ENCODE measurements at places on chromosomes 11 and 22.

DNA sequence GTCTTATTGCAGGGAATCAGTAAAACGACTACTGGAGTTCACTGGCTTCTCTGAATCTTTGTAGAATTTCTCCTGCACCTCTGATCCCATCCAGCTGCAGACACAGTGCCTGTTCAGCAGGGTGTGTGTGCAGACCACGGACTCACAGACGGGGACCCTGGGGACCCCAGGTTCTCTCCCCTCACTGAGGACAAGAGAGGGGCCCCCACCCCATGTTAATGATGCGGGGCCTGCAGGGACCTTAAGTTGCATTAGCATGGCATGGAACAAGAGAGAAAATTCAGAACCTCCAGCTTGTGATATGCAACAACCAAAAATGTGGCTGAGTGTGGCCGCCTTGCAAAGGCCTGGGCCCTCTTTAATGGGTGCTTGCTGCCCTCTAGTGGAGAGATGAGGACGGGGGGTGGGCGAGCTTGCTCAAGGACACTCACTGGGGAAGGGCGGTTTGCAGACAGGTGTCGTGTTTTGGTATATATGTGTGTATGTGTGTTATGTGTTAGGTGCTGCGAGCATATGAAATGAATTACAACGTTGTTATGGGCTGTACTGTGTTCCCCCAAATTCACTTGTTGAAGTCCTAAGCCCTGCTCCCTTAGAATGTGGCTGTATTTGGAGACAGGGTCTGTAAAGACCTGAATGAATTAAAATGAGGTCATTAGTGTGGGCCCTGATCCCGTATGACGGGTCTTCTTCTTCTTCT is 84.4 kb upstream of the SEPTIN5 start:
- DNase-seq: peak; percentile 36

DNA sequence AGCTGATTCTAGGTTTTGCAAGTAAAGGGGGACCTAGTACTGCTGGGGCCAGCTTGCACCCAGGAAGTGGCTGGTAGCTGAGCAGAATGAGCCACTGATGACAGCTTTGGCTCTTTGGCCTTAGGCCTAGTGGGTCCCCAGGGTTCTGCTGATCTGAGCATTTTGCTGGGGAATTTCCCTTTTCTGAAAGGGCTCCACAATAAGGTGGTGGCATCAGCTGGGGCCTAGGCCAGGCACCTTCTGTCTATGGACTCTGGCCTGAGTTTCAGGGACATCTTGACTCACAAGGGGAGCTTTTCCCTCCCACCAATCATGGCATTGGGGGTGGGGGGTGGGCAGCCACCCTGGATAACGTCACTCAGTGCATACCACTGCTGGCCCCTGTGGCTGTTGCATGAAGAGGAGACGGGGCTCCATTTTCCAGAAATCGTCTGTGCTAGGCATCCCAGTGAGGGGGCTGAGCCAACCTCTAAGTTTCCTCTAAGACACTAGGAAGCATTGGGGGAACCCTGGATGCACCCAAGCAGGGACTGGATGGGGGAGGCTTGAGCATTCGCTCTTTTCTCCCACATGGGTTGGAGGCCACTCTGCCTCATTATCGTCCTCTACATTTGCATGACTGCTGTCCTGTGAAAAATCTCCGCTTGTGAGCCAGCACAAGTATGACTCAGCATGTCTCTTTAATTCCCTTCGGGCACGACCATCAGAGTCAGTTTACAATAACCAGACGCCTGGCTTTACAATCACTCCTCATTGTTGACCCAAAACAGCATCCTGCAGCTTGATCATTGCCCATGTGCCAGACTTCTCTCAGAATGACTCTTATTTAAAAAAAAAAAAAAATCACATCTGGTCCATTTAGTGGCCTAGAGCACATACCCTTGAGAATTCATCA is 145.0 kb upstream of the THY1 start:
- peak; percentile 22 for DNase-seq

GRCh38 chr11:130872102-130872501 is 44.2 kb downstream of the SNX19 start:
- DNase-seq: no peak

DNA sequence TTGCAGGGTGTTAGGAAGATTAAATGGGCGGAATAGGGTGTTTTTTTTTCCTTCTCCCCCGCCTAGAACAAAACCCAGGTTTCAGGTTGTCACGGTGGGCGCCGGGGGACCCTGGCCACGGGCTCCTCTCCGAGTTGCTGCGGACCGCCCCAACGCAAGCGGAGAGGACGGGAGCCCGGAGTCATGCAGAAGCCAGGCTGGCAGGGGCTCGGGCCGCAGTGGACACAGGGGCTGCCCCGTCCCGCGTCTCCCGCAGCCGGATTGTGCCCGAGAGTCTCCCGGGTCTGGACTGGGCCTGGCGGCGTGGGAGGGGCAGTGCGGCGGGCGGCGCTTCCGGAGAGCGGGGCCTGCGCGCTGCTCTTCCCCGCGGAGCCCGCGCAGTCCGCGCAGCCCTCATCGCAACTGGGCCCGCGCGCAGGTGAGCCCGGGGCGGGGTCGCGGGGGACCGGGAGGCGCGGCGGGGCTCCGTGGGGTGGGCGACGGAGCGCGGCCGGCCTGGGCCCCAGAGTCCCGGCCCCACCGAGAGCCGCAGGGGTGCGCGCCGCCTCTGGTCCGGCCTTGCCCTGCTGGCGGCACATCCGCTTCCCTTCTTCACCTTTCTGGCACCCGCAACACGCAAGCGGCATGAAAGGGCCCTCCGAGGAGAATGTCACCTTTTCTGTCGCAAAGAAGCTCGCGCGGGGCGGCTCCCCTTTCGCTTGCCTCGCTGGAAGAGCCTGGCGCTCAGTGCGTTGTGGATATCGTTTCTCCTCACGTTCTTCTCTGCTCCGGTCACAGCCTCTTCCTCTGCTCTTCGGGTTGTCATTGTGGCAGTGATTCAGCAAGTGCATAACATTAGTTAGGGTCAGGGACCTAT is at the start of gene TIRAP:
Gene TIRAP (plus strand): TSS at position 358 of the 856 bp plus-strand sequence. CDS start 7,802 bp downstream, outside the sequence.
- DNase-seq: peak; percentile 68

DNA sequence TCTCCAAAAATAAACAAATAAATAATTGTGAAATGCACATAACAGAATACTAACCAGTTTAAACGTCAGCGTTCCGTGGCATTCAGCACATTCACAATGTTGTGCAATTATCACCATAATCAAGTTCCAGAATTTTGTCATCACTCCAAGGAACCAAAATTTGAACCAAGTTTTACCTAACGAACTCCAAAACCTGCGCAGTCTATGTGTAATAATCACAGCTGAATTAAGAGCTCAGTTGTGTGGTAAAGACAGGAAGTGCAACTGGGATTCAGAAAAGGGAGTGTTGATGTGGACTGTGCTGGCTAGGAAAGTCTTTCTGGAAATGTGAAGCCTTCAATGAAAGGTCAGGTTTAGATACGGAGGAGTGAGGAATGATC is 5.4 kb upstream of the MCAM start:
- no peak for DNase-seq

- DNase-seq: no peak
These were observed 13.1 kb downstream of the TCF20 start for GRCh38 chr22:42257386-42257785.
